Glutamatergic neuron (in vitro differentiated cells): ENCODE measurements at places on chromosomes 6 and 20.

GRCh38 chr6:34969662-34970265 lies 80.7 kb downstream of the ANKS1A start:
- DNase-seq: no peak

- no peak for DNase-seq
Measured at GRCh38 chr20:50587291-50587961, 77.2 kb downstream of the PTPN1 start.

DNA sequence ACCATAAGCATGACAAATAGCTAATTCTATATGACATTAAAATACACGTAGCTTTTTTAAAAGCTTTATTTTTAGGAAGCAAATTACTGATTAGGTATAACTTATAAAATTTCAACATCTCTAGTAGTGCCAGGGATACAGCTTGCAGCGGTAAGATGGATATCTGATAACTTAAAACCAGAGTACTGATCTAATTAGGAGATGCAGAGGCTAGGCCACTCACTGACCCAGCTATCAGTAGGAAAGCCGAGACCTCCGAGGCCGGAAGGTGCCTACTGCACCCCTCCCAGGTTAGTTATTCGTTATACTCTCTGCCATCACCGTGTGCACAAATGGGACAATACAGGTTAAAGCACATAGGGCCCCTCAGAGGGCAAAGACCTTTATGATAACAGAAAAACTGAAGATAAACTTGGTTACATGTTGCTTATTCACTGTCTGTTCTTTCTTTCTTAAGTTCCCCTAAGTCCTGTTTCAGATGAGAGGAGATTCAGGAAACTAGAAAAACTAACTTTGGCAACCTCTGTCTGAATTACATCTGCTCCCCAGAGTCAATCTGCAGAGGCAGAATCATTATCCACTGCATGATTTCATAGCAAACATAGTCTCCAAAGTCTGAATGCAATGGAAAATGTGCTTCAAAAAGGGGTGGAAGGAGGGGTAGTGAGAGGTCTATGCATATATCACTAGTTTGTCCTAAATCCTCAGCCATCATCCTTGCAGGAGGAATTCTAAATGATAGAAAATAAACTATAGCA lies 60.8 kb downstream of the RIPOR2 start:
- no peak for DNase-seq

- no peak for DNase-seq
Measured at GRCh38 chr20:56202493-56203077, 45.9 kb upstream of the MC3R start.

GRCh38 chr6:41974281-41974825 lies 32.7 kb upstream of the CCND3 start:
- DNase-seq: no peak

DNA sequence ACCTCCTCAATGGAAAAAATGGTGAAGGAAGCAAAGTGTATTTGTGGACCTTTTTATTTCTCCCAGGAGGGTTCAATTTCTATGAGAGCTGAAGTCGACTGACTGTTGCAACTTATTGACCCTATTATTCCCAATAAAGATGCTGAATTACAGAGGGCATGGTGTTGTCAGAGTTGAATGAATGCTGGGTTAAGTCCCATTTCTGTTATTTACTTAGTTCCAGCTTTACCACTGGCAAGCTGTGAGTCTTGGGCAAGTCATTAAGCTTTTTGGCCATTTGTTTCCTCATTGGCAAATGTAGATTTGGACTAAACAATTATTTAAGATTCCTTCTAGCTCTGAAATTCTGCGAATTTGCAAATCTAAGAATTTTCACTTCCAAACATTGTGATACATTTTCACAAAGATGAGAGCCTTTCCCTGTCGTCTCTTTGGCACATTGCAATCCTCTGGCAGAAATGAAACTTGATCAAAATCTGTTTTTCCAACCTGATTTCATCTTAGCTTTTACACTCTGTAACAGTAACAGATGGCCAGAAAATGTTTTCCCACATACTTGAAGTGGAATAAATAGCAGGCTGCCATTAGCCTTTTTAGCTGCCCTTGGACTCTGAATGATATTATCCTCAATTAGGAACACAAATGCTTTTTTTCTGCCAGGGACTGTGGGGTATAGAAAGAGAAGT lies 21.3 kb downstream of the BLTP3A start:
- DNase-seq: no peak

GRCh38 chr20:32445539-32446273 lies 87.6 kb downstream of the ASXL1 start:
- peak; percentile 87 for DNase-seq

DNA sequence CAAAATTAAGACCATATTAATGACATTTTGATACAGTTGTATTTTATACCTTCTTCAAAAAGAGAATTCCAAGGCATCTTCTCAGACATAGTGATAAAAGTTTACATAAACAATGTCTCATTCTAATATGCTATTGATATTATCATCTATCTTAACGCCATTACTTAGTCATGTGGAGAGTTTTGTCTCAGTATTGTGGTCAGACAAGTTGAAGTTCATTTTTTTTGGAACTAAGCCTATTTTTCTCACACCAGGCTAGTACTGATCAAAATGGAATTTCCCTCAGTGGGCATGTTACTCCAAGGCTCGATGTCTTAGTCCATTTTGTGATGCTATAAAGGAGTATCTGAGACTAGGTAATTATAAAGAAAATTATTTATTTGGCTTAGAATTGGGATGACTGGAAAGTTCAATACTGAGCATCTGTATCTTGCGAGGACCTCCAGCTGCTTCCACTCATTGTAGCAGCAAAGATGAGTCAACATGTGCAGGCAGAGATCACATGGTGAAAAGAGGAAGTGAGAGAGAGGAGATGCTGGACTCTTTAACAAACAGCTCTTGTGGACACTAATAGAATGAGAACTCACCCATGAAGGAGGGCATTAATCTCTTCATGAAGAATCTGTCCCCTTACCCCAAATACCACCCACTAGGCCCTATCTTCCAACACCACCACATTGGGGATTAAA lies 825.5 kb upstream of the MANEA start:
- DNase-seq: no peak

GRCh38 chr20:63345328-63346100 lies 15.6 kb downstream of the CHRNA4 start:
- no peak for DNase-seq

DNA sequence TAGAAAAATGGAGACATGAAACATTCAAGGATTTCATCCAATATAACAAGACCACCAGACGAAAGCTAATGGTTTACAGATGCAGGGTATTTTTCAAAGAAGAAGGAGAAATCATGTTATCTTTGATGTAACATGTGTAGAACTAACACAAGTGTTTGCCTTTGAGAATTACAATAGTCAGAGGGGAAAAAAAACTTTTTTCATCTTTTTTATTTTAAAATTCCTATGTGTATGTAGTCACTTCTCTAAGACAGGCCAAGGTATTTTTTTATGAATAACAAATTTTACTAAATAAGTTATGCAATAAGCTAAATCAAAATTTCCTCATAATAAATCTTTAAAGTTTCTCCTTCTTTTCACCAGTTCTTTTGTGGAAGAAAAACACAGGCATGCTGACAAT lies 161.4 kb downstream of the PDE7B start:
- DNase-seq: no peak

GRCh38 chr6:79143320-79143898 lies 65.4 kb upstream of the PHIP start:
- no peak for DNase-seq

DNA sequence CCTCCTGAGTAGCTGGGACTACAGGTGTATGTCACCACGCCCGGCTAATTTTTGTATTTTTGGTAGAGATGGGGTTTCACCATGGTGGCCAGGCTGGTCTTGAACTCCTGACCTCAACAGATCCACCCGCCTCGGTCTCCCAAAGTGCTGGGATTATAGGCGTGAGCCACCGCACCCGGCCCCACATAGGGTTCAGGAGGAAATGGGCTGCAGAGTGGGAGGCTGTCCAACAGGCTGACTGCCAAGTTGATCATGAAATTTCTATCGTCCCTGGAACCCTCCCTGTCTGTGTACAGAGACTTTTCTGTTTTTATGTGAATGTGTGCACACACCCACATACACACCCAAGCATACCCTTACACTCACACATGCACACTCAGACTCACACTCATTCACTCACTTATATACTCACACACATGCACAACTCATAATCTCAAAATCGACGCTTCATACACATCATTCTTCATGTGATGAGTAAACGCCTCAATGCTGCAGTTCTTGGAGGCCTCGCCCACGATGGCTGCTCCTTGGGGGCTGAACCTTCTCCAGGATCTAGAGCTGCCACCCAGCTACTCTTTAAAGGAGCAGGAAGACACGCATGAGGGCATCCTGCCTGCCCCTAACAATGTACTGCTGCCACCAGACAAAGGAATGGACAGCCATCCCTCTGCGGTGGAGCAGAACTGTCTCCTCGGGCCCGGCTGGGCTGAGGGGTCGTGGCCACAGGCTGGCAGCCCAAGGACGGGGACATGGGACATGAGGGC lies 35.6 kb downstream of the SUN5 start:
- DNase-seq: no peak

DNA sequence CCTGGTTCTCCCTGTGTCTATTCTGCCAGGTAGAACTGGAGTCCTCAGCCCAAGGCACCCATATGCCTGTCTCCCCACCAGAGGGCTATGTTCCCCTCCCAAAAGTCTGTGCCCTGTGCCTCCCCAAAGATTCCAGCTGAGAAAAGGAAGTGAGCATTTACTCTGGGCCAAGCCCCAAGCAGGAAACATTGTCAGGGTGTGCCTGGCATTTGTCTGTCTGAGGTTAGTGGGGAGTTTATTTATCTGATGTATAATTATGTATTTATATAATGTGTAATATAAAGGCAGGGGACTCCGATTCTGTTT lies 5.6 kb downstream of the GDF5 start:
- no peak for DNase-seq

DNA sequence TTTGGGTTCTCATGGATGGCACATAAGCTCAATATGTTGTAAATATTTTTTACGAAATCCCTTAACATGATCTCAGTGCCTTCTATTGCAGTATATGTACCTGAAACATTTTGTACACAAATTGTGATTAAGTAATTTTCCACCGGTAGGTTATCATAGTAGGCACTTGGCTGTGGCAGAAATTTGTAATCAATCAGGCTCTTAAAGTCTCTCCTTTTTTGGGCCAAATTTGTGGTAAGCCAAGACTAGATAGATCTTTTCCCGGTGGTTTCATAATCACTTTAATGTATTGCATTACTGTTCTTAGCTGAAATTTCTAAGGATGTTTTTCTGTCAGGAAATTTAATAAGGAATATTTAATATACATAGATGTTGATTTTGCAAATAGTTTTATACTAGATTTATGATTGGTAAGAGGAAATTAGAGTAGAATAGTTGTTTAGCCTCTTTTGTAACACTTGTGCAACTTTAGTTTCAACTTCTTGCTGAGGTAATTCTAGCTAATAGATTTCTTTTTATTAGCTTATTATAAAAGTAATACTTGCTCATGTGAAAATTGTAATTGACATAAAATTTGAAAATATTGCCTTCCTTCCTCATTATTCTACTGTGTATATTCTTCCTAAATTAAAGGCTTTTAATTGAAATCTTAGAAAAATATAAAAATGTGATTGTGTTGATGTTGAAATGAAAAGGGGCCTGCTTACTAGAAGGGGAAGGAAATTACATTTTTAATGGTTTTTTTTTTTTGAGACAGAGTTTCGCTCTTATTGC lies 3.2 kb downstream of the PCMT1 start:
- DNase-seq: no peak

GRCh38 chr20:33822423-33822822 lies 11.3 kb downstream of the CHMP4B start:
- DNase-seq: no peak

DNA sequence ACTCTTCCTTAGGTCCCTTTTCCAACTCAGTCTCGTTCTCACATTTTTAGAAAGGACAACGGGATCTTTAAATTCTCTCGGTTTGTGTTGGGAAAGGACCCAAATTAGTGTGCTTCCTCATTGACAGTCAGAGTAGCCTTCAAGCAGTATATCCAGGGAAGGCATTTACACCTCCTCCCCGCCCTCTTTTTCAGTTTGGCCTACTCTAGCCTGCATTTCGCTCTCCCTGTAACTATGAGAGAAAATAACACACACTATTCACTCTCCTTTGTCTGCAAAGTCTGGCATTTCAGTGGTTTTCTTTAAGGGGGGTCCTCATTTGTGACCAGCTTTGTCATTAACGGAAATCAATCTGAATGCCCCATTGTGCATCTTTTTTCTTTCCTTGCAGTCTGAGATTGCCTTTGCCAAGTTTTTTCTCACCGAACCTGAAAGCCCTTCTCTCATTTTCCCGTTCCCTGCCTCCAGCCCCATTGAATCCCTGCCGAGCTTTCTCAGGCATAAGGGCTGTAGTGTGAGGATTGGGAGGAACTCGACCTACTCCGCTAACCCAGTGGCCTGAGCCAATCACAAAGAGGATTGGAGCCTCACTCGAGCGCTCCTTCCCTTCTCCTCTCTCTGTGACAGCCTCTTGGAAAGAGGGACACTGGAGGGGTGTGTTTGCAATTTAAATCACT lies 393 bp upstream of the FABP7 start:
- peak; percentile 33 for DNase-seq

- no peak for DNase-seq
Measured at GRCh38 chr6:150880336-150880735, 14.8 kb downstream of the MTHFD1L start.

- DNase-seq: no peak
Measured at GRCh38 chr6:25012657-25013056, 76.9 kb upstream of the RIPOR2 start.

- no peak for DNase-seq
Measured at GRCh38 chr20:21238818-21239536, 64.2 kb upstream of the XRN2 start.
